ENCODE measurements at places on chromosomes 4 and X.

GRCh38 chr4:15898902-15899301 is 39.6 kb downstream of the FGFBP1 start:
- no peak for DNase-seq

DNA sequence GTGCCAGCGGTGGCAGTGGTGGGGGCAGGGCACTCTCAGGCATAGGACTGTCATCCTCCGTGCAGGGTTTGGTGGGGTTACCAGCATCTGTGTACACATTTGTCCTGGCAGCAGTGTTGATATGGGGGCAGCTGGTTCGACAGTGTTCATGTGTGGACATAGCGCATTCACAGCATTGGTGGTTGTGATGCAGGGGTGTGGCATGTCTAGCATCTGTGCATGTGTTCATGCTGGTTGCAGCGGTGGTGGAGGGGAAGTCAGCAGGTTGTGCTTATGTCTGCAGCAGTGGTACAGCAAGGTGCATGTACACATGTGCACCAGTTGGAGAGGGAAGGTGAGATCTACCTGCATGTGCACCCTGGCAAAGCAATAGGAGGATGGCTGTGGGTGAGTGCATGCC is 75.3 kb upstream of the ZXDB start:
- no peak for DNase-seq

GRCh38 chr4:156146571-156146970 is 192.9 kb upstream of the CTSO start:
- no peak for DNase-seq

GRCh38 chrX:48935301-48935670 is 16.5 kb upstream of the PIM2 start:
- no peak for DNase-seq

DNA sequence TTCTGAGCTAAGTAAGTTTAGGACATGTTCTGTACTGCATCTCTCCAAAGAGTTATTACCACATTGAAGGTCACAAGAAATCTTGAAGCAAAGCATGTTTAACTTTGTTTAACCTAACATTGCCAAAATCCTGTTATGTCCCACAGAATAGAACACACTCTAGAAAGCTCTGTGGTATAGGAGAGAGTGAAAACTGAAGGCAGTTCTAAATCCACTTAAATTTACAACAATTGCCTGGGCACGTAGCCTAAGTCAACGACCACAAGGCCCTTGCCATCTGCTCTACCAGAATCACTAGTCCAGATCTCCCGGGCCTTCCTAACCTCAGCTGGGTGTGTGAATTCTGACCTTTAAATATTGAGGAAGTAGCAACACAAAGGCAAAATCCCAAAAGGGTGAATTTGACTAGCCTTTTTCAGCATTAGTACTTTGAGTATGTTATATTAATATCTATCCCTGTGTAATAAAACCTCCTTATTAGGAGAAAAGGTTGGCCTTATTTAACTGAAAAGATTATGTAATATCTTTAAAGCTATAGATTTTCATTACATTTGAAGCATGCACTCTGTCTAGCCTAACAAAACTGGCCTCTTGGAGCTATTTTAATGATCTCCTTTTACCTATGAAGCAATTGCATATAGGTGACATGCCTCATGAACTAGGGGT is 4.5 kb upstream of the MAML3 start:
- no peak for DNase-seq

GRCh38 chrX:154056770-154057241 is 37.1 kb upstream of the IRAK1 start:
- no peak for DNase-seq

- DNase-seq = no peak
These were observed 20.5 kb downstream of the SEPTIN6 start for GRCh38 chrX:119672426-119672825.

- DNase-seq = no peak
These were observed 2.9 kb downstream of the IL9R start for GRCh38 chrX:156000361-156000926.

- DNase-seq = no peak
These were observed 6.2 kb downstream of the NR0B1 start for GRCh38 chrX:30302956-30303355.

GRCh38 chrX:38138900-38139299 is 81.8 kb downstream of the SRPX start:
- DNase-seq = no peak

GRCh38 chr4:31083456-31083855 is 363.3 kb downstream of the PCDH7 start:
- no peak for DNase-seq

GRCh38 chrX:148310426-148311165 is 189.8 kb upstream of the AFF2 start:
- no peak for DNase-seq

DNA sequence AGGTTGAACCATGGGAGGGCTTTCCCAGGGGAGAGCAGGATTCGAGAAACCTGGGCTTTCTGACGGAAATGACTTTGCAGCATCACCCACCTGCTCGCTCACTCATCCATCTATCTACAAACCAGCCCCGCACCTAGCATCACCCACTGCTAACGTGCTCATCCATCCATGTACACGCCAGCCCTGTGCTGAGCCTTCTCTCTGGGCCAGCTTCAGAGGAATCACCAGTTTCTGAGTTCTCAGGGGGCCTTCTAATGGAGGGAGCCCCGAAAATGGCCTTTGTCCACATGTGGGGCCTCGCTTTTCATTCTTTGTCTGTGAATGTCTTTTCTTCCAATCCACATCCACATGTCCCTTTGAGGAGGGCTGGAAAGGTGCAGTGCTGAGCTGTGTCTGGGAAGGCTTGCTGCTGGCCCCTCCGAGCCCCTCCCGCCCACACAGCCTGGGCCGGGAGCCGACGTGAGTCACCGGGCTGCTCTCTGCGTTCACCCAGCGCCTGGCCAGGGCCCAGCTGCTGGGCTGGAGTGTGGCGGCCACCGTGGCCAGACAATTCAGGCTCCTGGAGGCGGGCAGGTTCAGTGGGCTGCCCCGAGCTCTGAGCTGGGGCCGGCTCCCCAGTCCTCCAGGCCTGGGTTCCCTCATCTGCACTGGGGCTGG is 14.7 kb downstream of the SORCS2 start:
- DNase-seq = no peak

- DNase-seq = no peak
These were observed 11.3 kb upstream of the RAB40A start for GRCh38 chrX:103530545-103530944.

DNA sequence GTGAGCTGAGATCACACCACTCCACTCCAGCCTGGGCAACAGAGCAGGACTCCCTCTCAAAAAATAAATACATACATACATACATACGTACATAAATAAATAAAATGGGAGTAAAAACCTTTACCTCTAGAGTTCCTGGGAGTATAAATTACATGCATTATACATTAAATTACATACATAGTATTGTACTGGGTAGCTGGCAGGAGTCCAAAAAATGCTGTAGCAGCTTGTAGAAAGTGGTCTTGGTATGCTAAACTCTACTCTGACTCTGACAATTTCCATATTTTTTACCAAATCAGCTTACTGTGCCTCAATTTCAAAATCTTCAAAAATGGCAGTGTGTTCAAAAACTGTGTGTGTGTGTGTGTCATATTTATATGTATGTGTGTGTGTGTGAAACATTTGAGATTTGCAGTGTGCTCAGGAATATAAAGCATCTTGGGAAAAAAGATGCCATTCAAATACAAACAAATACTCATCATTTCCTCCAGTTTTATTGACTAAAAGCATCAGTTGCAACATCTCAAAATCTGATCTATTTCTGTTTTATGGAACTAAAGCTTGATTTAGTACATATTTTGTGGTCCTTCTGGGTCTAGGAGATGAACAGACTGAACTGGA is 171.7 kb downstream of the SHROOM3 start:
- DNase-seq = no peak

DNA sequence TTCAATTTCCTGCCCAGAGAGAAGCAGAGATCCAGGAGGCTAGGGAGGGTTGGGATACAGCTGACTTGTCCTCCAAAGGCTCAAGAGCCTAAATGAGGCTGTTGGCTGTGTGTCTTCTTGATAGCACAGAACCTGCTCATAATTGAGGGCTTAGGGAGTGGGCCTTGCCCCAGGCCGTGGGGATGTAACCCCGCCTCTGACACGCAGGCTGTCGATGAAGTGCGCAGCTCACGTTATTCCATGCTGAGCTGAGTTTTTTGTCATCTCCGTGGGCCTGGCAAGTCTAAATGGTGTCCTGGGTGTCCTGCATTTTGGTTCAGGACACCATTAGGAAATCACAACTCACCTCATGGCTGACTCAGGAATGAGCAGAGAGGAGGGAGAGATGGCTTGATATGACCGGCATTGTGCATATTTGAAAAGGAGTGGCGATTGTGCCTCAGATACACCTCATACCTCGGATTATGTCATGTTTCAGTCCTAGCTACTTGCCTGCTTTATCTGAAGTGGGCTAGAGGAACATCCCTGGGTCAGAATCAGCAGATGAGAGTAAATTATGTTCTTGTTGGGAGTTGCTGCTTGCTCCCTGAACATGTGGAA is 43.7 kb downstream of the FHDC1 start:
- DNase-seq = no peak

DNA sequence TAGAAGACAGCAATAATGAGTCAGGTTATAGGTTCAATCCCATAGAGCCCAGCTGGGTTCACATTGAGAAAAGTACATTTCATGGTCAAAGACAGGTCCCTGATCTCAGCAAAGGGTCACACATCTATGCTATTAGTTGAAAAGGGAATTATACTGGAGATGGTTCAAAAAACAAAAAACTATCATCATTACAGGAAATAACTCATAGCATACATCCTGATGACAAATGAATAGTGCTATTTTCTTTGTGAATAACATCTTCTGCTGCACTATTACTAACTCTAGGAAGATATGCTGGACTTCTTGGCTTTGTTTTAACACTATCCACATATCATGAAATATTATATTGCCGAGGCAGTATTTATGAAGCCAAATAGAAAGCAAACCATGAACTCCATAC is 202.5 kb upstream of the MAB21L2 start:
- no peak for DNase-seq

DNA sequence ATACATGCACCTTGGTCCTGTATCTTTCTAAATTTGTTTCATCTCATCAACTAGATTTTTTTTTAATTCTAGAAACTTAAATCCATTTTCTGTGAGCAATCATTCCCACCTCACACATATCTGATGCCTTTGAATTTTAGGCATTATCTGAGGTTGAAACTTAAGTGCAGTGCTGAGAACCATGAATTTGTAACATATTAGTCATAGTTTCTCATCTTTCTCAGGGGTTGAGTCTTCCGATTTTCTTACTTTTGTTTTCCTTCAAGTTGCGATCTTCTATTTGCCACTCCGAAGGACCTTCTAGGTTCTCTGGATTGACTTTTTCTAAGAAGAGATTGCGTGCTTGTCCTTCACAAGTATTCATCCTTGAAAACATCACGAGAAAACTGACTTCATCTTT is 3.7 kb upstream of the NR0B1 start:
- no peak for DNase-seq

DNA sequence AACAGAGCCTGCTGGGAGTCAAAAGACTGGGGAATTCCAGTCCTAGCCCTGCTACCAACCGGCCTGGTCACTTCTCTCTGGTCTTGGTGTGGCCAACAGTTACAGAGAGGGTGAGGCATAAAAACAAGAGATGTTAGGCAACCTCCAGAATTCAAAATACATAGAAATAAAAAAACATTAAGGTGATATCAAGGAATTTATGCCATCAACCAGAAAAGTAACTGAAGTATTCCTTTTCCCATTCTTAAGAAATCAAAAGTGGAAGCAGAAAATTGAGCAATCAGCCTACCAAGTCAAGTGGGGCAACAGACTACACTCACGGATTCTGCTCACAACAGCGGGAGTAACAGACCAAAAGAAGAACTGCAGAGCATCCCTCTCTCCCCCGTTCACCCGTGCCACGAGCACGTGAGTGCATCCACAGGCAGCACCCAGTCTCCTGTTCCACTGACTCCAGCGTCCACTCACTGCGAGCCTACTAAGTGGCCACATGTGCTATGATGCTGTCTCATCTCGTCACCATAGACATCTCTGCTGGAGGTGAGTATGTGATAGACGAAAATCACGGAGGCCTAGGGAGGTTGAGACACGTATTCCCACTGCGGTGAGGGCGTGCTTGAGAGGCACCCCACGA is 29.3 kb downstream of the AFAP1 start:
- DNase-seq = no peak

GRCh38 chrX:143642426-143642825 is 6.5 kb upstream of the SLITRK4 start:
- no peak for DNase-seq

GRCh38 chr4:69078852-69079251 is 17.4 kb upstream of the UGT2B7 start:
- no peak for DNase-seq

- no peak for DNase-seq
These were observed 4.2 kb upstream of the NLGN3 start for GRCh38 chrX:71140440-71140839.

- DNase-seq = no peak
These were observed 420.1 kb downstream of the ZNF674 start for GRCh38 chrX:46125111-46125510.

- DNase-seq = no peak
These were observed 31.6 kb downstream of the SLC10A7 start for GRCh38 chr4:146490106-146490505.

DNA sequence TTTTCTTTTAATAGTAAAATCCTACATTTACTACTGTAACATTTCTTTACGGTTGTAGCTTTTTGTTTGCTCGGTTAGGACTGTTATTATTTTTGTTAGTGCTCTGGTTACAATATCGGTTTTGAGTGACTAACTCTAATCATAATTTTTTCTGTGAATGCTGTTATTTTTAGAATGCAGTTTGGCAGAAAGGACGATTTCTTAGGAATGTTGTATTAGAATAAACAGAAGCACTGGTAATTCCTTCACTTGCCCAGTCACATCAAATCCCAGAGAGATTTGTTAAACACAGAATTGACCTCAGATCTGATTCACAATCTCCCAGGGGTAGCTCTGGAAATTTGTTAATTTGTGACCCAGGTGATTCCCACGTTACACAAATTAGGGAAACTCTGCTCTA is 21.7 kb downstream of the DDIT4L start:
- DNase-seq = no peak

- no peak for DNase-seq
These were observed 58.3 kb upstream of the RAP1GDS1 start for GRCh38 chr4:98202907-98203306.

DNA sequence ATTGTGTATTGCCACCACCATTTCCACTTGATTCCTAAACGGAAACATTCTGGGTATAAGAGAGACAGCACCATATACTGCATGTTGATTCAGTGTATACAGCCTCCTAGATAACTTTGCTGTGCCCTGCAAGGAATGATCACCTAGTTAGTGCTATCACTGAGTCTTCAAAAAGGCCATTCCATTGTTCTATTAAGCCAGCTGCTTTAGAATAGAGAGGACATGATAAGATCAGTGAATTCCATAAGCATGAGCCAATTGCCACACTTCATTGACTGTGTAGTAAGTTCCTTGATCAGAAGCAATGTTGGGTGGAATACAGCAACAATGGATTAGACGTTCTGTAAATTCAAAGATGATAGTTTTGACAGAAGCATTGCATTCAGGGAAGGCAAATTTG is 1047.3 kb downstream of the PCDH18 start:
- no peak for DNase-seq

DNA sequence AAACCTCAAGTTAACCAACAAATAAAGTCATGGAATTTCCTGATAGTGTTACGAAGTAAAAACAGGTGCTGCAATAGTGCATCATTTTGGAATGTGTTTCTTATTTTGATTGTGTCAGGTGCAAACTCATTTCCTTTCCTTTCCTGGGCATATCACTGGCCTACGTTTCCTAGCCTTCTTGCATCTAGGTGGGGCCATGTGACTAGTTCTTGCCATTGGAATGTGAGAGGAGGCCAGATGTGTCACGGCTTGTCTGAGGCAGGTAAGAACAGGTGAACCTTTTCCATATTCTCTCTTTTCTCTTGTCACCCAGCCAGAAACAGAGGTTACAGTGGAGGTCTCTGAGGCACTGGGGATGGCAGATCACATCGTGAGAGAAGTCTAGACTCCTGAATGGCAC is 868.0 kb downstream of the RPA4 start:
- peak; percentile 60 for DNase-seq

All from RWPE2 (cell line).